ENCODE measurements at places on chromosomes 4 and X.

DNA sequence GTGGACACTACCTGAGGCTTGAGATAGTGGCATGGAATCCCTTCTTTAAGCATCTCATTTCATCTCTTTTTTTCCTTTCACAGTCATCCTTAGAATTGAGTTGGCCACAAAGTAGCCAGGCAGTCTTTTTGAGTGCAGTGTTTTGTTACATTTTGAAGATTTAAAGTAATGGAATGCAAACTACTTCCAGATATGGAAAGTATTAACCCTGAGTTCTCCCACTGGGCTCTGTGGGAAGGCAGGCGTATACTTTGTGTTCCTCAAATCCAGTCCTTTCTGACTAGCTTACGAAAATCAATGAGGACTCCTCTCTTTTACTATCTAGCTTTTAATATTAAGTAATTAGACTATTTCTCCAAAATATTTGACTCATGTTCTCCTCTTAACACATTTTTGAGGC lies 29.9 kb downstream of the PCDH10 start:
- no peak for DNase-seq

DNA sequence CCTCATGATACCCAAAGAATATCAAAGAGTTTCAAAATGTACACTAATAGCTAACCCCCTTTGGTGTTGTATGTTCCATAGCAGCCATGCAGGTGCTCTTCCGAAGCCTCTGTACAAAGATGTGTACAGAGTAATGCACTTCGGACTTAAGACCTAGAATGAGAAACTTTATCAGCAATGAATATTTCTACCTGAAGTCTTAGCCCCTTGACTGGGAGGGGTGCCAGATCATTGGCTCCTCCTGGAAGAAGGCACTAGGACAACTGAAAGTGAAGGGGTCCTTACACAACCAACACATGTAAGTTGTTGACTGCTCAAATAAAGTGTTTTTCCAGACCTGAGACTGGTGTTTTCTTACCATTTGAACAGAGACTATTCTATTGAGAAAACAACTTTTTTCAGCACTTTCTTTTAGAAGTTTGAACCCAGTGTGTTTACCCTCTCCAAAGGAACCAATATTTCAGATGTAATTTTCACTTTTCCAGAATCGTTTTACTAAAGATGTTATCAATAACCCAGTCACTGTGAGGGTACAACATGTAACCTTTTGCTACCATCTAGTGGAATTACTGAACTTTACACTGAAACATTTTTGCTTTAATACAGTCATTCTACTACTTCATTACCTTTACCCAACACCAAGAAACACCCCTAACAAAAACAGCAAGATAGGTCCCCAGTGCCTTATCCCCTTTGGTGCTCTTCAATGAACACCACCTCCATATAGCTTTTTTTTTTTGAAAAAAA lies 33.3 kb upstream of the PRDX4 start:
- no peak for DNase-seq

GRCh38 chr4:105483840-105484239 lies 10.0 kb upstream of the PPA2 start:
- no peak for DNase-seq

DNA sequence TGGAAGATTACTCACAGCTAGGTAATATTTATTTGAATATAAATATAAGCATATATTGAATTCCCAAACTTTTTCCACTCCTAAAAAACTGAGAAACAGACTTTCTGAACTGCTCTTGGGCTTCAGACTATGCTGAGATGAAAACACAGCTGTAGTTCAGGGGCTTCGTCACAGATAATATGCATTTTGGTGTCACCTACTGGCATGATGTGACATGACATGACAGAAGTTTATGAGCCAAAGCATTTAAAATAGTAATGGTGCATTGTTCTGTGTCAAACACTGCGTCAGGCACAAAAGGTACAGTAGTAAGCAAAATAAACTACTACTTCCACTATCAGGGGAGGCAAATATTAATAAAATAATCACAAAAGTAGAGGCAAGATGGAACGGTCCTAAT lies 171.3 kb downstream of the BTC start:
- DNase-seq: no peak

DNA sequence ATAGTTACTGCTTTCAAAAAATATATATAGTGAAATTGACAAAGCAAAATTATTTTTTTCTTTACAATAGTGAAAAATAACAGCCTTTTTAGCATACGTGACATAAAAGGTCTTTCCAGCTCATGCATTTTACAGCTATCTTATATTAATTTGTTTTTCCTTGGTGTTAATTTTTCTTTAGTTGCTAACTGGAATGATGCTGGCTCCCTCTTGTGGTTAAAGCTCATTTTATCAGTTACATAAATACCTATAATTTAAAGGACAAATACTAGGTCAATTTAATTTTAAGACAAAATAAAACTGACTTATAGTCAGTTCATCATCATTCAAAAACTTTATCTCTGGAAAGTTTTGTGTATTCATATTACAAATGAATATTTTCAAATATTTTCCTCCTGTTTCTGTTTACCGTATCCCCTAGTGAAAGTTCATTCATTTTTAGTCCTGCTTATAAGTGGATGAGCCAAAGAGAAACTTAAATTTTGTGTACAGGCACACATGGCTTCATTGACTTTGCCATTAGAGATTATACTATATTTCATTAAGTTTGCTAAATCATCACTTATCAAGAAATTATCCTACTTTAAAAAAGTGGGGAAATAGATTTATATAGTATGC lies 9.9 kb upstream of the ANAPC4 start:
- no peak for DNase-seq
